ENCODE measurements at places on chromosomes 7 and 10. TPM values are rescaled to one million over a fixed set of nuclear protein-coding genes. Genes with fewer than 3 reads are reported as not detected.

GRCh38 chr7:158821171-158822031, 7.9 kb downstream of the ESYT2 start:
- DNase-seq = no peak

GRCh38 chr7:73717991-73718405, 1.5 kb downstream of the STX1A start:
- DNase-seq = no peak

- no peak for DNase-seq
Observed at GRCh38 chr7:96499532-96499931, 177.6 kb upstream of the SLC25A13 start.

GRCh38 chr10:42999385-43000020, 77.4 kb upstream of the RET start:
- DNase-seq = no peak

- DNase-seq = no peak
Observed at GRCh38 chr10:104895541-104895940, 254.5 kb downstream of the SORCS3 start.

- no peak for DNase-seq
Observed at GRCh38 chr7:27560706-27561235, 101.9 kb downstream of the HIBADH start.

DNA sequence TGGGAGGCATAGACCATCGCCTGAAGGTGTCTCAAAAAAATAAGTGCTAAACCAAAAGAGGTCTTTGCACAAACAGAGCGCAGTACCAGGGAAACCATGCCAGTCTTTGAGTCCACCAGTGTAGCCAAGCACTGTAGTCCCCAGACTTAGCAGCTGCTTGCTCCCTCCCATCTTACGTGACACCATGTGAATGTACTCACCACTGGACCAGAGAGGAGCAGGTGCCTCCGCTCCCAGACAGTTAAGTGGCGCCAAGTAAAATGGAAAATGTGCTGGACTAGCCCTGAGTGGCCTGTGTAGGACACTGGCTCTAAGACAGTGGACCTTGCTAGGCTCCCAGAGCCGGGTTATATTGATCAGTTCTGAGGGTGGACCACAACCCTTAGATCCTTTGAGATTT, 47.7 kb upstream of the PLEKHA1 start:
- no peak for DNase-seq

DNA sequence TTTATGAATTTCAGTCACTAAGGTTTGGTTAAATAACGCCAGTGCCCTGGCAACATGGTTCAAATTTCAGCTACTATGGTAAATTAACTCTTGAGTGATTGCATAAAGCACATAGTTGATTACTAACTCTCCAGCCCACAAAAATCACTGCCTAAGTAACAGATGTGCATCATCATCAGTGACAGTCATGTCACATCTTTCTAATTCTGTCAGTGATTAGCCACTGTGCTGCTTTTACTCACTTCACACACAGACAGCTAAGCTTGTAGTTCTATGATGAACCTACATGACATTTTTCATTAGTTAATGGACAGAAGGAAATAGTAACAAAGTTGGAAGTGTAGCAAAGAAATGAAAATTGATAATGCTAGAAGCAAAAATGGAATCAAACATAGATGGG, 108.9 kb downstream of the DNAH11 start:
- DNase-seq = no peak

GRCh38 chr10:84424731-84425167, 96.4 kb downstream of the CCSER2 start:
- peak; percentile 71 for DNase-seq

The CCDC172 gene
- total RNA-seq = not detected

The CACUL1 gene
- 19.5 TPM for total RNA-seq

The NRBF2 gene
- total RNA-seq = 18.2 TPM

Measured in heart right ventricle (tissue), 16 donors.